Kidney epithelial cell (primary cell): ENCODE measurements at places on chromosomes 5 and 9.

DNA sequence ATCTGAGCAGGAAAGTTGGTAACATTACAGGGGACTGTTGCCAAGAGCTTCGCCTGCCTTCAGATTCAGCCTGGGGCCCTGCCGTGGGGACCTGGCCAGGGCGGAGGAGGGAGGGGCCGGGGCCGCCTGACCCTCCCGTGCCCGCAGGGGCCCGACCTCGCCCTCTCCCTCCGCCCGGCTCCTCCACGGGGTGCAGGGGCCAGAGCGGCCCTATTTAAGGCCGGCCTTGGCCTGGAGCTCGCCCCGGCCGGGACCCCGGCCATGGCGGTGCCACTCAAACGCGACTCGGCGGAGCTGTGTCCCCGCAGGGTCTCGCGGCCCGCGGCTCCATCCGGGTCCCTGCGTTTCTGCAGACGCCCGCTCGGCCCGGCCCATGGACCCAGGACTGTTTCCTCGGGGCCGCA lies 757 bp downstream of the TMEM250 start:
- DNase-seq, result no peak

- DNase-seq, result no peak
Observed at GRCh38 chr5:81924442-81924841, 47.4 kb upstream of the ATG10 start.

- no peak for DNase-seq
Observed at GRCh38 chr9:89526667-89527066, 28.8 kb upstream of the SEMA4D start.

DNA sequence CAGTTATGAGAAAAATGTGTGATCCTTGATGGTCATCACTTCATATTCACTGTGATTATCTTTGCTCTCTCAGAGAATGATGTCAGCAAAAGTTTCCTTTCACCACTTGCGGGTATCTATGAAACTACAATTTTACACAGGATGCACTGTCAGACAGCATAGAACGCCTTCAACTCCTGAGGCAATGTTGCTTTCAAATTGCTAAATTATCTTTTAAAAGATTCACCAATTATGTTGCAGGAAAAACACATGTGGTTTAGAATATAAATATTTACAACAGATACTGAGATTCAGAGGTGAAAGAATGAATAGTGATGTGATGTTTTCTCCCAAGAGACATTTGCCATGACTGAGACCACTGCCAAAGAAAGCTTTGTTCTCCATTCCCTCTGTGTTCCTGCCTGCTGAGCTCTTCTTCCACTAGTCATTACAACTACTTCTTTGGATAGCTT lies 879.8 kb upstream of the DMAC1 start:
- no peak for DNase-seq

DNA sequence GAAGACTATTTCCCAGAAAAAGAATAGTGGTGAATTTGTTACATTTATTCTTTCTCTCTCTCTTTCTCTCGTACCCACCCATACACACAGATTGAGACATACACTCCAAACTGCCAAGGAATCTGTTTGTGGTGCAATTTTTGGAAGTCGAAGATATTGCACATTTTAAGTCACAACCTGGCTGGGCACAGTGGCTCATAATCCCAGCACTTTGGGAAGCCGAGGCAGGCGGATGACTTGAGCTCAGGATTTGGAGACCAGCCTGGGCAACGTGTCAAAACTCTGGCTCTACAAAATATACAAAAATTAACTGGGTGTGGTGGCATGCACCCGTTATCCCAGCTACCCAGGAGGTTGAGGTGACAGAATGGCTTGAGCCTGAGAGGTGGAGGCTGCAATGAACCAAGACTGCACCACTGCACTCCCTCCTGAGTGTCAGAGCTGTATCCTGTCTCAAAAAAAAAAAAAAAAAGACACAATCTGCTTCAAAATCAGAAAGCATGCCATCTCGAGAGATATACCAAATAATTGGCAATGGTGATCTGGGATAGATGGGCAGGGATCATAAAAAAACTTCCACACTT lies 19.2 kb upstream of the PLIN2 start:
- DNase-seq, result no peak

DNA sequence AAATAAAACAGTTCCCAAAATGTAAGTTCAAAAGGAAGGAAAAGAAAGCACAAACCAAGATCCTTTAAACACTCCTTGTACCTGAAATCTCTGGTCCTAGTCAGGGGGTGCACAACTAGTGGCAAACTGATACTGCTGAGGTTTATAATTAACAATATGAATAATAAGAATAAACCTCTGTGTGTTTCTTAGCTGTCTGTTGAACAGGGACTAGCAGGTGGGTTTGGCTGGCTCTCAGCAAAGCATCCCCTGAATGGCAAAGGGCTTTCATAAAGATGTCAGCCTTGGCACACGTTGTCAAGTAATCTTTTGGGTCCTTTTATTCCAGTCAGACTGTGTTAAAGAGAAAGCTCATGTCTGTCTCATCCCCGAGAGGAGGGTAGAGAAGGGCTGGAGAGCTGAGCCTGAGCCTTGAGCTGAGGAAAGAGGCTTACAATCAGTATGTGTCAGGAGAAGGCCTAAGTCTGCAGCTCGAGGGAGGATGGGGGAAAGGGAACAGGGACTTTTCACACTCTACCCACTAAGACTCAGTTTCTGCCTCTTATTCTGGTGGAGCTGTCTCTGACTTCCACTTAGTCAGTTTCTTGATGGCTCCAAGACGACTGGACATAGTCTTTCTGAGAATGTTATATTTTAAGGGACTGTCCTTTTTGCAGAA lies 123.0 kb downstream of the GALNT10 start:
- no peak for DNase-seq

DNA sequence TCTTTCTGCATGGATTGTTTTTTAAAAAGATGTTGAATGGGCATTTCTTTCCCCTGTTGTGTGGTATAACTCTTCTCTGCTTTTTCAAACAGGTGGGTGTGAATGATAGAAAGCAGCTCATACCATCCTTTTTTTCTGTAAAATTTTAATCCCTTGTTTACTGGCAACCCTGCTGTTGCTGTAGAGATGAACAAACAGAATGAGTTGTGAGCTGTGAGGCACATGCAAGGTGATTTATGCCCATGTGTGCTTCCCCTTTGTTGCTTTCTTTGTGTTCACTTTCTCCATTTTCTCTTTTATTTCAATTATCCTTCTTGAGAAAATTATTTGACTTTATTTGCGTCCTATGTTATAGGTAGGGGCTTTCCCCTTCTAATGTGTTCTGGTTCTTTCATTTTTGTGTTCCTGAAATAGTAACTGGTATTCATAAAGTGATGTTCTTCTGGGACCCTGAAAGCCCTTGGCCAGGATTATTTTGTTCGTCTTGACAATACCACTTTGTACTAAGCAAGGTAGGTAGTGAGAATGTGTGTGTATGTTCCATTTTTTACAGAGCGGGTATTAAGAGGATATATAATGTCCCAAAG lies 79.9 kb downstream of the AOPEP start:
- no peak for DNase-seq

DNA sequence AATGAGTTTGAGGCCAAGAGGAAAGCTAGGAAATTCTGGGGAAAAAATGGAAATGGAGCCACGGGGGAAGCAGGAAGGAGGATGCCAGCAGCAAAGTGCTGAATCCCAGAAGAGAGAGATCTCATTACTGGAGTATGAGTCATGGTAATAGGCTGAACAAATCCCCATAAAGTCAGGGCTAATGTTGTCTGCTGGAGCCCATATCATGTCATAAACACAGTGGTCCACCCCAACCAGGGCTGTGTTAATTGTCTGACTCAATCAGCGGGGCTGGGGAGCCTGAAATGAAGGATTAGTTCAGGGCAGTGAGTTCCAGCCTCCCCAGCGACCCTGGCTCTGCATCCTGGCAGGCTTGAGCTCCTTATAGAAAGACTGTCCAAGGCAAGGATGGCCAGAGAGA lies 68.8 kb downstream of the TLR4 start:
- DNase-seq, result peak; percentile 19

GRCh38 chr9:93955981-93956784 lies 1.0 kb upstream of the BARX1 start:
- DNase-seq, result no peak

GRCh38 chr5:72212171-72212570 lies 104.9 kb downstream of the MAP1B start:
- DNase-seq, result no peak

GRCh38 chr5:137491121-137491520 lies 8.0 kb downstream of the SPOCK1 start:
- DNase-seq, result peak; percentile 38

DNA sequence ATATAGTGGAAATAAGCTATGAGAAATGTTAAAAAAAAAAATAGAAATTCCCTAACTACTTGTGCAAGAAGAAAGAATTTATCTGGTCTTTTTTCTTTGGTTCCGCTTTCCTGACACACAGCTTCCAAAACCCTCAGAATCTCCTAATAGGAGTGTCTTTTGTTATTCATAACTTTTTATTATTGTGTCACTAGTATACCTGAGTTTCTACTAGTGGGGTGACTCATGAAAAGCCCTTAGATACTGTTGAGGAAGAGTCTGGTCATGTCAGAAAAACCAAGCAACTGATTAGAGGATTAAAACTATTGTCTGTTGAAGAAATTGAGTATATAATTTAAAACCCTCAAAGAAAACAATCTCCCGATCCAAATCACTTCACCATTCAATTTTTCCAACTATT lies 152.8 kb upstream of the IFNE start:
- no peak for DNase-seq

- no peak for DNase-seq
Observed at GRCh38 chr5:59810041-59810440, 83.5 kb downstream of the PDE4D start.

DNA sequence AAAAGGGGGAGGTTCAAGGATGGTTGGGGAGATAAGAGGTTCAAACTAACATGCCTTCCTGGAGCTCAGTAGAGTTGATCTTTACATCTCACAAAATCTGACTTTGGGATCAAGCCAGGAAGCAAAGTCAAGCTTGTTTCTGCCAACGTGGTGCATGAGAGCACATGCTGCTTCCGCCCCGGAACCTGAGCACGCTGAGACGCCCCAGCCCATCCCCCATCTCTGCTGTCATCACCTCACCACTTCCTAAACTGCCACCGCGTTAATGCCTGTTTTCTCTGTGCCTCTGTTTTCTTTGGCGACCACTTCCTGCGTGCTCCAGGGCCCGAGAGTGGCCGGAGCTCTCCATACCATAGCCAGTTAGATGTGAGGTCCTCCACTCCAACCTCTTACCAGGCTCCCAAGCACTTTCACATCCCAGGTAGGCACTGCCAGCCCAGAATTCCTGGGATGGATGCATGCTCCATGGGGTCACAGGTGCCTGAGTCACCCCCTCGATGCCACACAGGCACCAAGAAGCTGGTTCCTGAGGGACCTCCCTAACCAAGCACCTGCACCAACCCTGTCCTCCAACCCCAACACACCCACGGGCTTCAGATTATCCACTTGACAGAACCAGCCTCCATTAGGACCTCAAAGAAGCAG lies 31.2 kb upstream of the AFAP1L1 start:
- no peak for DNase-seq

DNA sequence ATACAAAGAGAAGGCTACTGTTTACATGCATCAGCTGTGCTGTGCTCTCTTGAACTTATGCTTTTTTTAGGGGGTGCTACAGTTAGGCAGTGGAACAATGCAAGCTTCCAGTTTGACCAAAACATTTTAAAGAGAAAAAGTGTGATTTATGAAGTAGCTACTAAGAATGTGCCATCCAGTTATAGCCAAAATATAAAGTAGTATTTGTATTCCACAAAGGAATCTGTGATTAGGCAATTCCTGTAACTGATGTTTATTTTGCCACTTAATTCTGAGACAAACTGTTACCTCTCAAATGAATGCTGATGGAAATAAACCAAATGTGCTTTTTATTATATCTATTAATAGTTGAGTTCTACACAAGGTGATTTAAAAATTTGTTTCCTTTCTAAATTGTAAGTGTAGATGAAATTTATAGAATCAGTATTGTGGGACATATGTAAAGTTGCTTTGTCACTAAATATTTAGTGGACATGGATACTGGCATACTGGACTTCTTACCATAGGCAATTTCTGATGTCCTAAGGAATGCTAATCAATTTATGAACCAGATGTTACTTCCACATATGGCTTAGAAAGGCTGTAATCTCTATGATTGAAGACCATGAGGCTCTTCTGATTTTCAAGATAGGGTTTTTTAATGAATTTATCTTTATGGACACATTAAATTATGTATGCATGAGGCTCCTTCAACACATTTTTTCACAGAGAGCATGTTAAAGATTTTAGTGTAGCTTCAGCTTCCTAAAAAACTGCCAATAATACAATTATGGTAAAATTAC lies 410.2 kb downstream of the PRR16 start:
- DNase-seq, result no peak

DNA sequence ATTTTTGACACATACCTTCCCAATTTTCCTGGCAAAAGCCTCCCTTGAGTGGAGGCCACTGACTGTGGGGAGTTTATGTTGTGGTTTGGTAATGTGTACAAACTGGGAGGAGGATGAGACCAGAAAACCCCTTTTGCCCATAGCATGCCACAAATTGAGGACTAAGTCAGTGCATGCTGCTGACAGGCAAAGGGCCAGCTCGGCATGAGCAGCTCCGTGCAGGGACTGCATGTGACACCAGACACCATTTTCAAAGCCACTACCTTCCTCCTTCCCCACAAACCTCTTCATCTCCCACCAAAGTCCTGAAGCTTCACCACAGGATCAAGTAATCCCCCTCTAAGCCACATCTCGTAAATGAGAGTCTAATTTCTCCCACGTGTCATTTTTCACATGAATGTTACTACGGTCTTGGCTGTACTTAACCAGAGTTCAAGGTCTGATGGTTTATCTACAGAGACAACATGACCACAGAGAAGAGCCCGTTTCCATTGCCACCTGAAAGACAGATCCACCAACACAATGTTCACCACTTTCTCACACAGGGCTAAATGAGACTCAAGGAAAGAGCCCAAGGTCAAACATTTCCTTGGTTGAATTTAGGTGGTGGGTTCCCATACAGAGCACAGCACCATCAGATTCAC lies 106.5 kb downstream of the NFIB start:
- no peak for DNase-seq

DNA sequence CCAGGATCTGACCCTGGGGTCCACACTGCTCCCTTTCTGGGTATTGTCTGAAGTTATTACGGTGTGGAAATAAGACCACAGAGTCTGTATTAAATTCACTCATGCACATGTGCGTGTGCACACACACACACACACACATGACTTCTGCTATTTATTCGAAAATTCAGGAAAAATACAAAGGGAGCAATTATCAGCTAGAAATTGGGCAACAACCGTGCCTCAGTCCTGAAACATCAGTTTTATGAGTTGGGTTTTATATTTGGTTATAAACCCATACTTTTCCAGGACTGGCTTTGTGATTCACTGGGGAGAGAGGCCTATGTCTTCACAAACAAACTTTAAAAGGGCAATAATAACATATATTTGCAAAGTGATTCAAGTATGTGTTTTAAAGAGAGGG lies 90.2 kb downstream of the ANGPTL2 start:
- DNase-seq, result no peak
